ENCODE measurements at places on chromosomes 6 and 20.

DNA sequence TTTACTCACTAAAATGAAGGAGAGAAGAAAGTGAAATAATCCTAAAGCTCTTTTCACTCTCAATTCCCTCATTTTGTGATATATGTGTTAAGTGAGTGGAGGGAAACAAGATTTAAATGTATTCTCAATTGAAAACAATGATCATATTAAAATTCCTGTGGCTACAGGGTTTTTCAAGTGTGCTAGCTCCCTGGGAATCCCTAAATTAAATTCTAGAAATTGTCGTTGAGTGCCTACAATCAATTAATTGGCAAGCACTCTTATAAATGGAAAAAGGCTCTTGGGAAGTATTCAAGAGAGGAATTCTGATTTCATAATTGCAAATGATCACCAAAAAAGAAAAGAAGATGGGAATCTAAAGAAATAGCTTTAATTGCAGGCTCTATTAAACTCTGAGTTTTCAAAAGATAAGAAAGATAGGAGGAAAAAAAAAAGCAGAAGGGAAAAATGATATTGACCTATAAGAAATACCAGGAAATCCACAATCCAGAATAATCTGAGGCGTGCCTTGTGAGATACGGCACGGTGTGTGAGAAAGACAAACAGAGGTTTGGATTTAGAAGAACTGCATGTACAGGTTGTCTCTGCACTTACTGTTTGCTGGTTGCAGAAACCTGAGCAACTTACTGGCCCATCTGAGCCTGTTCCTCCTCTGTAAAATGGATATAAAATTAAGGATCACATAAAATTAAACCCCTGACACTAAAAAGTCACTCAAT is 18.3 kb upstream of the MBOAT1 start:
- no peak for DNase-seq

DNA sequence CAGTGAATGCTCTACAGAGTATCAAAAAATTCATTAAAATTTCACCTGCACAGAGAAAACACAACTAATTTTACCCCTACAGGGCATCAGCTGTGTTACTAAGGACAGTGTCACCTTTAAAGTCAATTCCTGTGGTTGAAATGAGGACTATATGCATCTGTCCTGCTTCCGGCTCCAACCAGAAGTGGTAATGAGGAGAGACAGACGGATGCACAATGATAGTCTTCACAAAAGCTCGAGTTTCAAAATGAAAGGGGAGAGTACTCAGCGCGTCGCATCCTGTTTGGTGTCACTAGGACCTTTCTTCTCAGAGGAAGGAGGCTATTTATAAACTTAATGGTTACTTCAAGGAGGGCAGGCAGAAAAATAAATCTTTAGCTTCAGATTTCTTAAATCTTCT is 86.5 kb downstream of the LYRM4 start:
- DNase-seq: no peak

- DNase-seq: no peak
Measured at GRCh38 chr6:81749707-81750106, 2.8 kb downstream of the TENT5A start.

GRCh38 chr20:3898639-3899038 is 9.5 kb downstream of the PANK2 start:
- DNase-seq: no peak

DNA sequence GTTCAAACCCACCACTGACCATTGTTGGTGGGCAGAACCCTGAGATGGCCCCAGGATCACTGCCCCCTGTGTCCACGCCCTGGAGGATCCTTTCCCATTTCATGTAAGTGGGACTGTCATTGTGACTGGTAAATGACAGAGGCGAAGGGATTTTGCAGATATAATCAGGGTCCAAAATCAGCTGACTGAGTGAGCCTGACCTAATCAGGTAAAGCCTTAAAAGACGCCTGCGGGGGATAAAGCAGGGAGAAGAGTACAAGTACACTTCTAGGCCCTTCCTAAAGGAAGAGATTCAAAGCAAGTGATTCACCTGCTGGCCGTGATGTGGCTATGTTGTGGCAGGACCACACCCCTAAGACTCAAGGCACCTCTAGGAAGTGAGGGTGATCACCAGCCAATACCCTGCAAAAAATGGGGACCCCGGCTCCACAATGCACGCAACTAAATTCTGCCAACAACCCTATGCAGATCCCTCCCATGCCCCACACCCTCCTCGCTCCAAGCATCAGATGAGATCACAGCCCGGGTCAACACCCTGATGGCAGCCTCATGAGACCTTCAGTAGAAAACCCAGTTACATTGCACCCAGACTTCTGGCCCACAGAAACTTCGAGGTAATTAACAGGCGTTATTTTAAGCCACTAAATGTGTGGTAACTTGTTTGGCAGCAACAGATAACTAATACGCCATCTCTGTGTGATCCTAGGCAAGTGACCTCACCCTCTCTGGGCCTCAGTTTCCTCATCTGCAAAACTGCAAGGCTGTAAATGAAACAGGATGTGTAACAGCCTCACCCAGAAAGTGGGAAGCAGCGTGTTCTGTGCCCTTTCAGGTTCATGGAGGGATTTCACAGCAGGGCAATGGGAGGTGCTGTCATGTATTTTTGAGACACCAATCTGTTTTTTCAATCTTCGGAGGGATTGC is 11.3 kb downstream of the PREX1 start:
- no peak for DNase-seq

DNA sequence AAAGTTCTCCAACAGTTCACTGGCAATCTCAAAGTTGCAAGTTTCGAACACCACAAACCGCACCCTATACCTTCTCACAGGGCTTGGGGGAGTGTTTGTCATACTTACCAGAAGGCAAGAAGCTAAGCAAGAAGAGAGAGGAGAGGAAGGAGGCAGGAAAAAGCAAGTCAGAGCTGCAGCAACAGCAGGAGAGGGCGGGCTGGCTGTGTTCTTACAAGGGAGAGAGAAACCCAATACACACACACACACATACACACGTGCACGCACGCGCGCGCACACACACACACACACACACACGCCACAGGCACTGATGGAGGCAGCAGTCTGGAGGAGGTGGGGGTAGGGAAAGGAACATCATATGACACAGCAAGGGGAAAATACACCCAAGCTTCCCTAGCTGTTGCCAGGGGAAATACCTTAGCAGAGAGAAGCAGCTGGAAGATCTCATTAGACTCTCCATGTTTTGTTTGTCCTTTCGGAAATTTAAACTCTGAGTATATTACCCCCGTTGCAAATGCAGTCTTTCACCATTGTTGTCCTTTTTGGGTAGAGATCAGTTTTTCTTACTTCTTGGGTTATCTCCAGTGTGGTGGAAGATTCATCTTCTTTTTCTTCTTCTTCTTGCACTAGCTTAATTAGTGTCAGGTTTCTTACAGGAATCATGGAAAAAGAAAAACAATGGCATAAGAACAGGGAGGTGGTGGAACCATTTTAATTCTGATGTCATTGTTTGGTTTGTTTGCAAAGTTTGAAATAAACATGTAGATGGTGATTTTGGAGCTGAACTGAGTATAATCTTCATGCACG is at the start of gene TXLNB:
Gene TXLNB, minus strand, starts transcription at position 186 of the 807 bp plus-strand sequence. CDS start 3,099 bp downstream, outside the sequence.
- no peak for DNase-seq

- DNase-seq: no peak
Measured at GRCh38 chr6:150883521-150883920, 18.0 kb downstream of the MTHFD1L start.

GRCh38 chr6:99951016-99951805 is 42.8 kb downstream of the MCHR2 start:
- DNase-seq: no peak

DNA sequence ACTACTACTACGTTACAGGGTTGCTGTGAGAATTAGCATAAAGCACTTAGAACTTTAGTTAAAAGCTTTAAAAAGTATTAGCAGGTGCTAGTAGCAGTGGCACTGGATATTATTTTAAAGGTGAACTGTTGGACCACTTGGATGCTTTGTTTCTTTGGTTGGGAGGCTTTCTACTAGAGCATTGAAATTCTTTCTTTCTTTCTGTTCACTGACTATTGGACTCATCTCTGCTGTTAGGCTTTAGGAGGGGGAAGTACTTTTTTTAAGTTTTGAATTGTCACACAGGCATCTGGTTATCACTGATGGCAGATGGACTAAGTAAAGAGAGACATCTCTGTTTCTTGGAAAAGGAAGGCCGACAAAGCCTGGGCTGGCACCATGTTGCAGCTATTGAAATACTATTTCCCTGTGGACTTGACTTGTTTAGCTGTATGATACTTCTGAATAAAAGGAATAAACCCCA is 4.8 kb downstream of the TBPL1 start:
- DNase-seq: no peak

- no peak for DNase-seq
Measured at GRCh38 chr20:47239719-47240067, 116.8 kb downstream of the ZMYND8 start.

DNA sequence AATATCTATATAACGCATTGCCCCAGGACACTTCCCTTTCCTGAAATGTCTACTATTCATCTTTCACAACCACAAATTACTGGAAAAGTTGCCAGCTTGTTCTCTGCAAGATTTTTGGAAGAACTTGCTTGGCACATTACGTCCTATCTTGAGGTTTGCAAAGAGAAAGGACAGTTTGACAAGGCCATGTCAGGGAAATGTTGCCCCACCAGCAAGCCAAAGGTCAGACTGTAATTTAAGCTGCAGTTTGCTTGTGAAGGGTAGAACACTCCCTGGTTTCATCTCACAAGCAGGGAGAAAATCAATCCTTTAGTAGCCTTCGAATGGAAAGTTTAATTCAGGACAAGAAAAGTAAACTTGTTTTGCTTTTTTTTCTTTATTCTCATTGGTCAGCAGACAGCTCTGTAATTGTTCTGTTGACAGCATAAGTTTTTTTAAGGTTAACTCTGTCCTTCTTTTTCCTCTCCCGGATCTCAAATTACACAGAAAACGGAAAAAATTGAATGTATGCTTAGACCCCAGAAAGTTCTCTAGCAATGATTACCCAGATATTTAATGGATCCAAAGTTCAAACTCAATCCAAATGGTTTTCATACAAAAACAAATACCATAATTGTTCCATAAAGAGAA is 541.8 kb upstream of the NRSN1 start:
- peak; percentile 50 for DNase-seq

DNA sequence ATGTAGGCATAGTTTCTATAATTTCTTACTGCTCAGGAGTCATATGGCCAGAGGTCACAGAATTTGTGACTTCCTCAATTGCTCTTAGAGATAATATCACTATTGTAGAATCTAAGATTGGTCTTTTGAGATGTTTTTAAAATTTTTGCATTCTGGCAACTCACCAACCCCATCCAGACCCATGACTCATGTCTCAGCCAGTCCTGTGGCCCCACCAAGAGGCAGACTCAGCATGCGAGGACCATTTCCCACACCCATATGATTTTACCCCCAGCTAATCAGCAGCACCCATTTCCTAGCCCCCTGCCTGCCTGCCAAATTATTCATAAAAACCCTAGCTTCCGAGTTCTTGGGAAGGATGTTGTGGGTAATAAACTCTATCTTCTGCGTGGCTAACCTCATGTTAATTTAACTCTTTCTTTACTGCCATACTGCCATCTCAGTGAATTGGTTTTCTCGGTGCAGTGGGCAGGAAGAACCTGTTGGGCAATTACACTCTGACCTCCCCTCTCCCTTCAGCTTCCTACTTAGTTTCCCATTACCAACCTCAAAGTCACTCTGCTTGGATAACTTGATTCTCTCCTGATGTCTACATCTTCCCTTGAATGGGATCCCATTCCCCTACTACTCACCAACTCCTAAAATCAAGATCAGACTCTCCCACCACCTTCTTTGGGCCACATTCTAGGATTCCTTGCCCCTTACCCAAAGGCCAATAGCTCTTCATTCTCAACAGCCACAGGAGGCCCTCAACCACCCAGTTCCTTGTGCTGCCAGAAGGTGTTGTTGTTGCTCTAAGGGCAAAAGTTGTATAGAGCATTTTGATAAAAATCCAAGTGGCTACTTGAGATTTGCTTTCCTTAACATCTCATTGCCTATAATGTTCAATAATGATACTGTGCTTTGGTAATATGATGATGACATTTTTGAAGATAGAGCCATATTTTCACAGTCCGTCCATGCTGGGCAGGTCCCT is 16.2 kb upstream of the IYD start:
- DNase-seq: no peak

DNA sequence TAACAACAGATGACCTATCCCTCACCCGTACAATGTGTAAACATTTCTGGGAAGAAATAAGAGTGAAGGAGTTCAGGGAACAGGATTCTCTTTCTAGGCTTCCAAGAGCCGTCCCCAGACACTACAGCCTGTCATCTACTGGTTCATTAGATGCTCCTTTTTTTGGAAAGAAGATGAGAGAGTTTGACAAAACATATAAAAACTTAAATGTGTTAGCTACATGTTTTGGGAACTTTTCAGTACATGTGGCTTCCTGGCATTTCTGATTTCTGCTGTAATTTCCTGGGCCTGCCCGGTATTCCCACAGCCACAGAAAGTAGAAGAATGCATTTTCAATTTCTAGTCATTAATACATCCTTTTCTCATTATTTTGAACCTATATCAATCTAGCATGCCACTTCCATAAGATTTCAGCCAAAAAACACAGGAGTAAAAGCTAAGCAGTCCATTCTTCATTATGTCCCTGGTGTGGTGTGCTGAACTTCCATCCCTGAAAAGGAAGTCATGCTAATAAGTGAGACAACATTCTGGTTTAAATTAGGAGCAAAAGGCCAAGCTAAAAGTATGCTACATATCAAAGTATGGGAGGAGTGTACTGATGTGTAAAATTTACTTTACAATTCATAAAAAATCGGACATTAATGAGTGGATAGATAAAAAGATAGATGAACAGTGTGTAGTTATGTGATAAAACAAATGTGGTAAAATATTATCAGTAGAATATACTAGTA is 198.2 kb downstream of the WDR27 start:
- DNase-seq: no peak

DNA sequence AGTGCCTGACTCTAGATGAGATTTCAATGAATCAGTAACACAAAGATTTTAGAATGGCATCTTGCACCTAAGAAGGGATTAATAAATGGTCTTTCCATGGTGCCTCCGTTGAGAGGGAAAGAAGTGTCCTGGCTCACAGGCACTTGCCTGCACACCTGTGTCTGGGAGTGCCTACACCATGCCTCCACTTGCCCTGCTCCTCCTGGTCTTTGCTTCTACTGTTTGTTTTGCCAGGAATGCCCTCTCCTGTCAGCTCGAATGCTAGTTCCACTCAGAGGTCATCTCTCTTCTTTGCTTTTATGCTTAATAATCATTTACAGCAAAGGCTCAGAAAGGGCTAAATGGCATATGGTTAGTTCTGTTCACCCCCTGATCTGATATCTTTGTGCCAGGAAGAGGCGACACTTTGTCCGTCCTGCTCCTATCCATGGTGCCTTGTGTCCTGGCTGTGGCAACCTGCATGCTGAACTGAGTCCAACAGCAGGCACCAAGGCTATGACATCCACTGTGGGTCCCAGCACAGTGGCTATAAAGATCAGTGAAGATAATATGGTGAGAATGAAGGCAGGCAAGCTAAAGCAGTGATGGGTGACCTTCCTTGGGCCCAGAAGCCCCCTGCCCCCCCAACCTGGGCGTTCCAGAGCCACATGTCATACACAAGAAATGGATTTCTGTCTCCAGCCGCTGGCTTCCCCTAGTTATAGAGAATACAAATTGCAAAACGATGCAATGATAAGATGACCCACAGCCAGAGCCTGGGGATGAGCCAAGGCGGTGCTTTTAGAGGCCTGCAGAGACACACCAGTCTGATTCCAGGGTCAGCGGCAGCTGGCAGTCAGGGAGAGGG is 1.4 kb downstream of the C6orf132 start:
- no peak for DNase-seq

All from SK-N-MC (cell line).